ENCODE measurements at places on chromosomes 2 and 18. TPM values are rescaled to one million over a fixed set of nuclear protein-coding genes. Genes with fewer than 3 reads are reported as not detected.
A peak's percentile ranks its signal among the peaks of the same experiment; 100 is the strongest.

- DNase-seq = peak; percentile 9
Observed at GRCh38 chr18:59846814-59847490, 52.8 kb upstream of the PMAIP1 start.

GRCh38 chr2:71780162-71780561 lies 326.8 kb downstream of the DYSF start:
- DNase-seq = no peak

- no peak for DNase-seq
Observed at GRCh38 chr2:173972636-173973035, 7.5 kb upstream of the SP3 start.

Gene SERPINB13
- not detected for total RNA-seq

Measured in activated CD4-positive, alpha-beta T cell treated with anti-CD3 and anti-CD28 coated beads, Interleukin-2, amount 10 ng/mL, durations not matched to agents 7 days and 5 days (primary cell).